ENCODE measurements at places on chromosomes 16 and 17.

DNA sequence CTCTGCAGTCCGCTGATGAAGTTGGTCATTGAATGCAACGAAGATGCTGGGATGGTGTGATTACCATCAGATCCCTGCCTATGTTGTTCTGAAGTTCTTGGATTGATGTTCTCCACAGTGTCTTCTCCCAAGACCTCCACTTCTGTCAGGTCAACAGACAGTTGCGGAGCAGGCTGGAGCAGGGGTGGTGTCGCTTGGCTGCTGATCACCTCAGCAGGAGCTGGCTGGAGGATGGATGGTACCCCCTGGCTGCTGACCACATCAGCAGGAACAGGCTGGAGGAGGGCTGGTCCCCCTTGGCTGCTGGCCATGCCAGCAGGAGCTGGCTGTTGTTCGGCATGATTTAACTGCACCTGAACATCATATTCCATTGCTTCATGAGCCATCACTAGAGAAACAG, 5.6 kb downstream of the RFWD3 start:
- no peak for DNase-seq

DNA sequence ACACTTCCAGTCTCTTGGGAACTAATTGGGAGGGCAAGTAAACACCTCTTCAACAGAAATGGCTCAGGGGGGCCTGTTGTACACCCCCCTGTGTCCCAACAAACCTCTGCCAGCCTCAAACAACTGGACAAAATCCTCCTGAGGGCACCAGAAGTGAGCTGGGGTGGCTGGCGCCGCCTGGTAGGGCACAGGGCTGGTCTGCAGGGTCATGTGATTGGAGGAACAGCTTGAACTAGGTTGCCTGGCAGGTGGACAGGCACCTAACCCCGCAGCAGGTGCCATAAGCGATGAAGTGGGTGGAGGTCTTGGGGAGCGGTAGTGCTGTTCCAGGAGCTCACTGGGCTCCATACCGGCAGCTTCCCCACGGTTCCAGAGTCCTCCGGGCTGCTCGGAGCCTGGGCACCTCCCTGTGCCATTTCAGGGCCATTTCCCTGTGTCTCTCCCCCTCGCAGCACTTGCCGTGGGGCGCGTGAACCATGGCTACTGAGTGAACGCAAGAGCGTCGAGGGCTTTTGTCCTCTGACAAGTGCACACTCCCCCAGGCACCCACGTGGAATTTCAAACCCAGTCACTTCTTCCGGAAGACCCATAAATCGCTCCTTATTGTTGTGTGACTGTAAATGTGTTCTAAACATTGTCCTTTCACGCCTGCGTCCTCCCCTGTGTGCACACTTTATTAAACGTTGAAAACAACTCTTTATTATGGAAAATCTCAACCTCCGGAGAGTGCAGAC, 101.5 kb downstream of the SEC14L1 start:
- no peak for DNase-seq

- no peak for DNase-seq
Observed at GRCh38 chr17:29119265-29119664, 60.9 kb downstream of the MYO18A start.

DNA sequence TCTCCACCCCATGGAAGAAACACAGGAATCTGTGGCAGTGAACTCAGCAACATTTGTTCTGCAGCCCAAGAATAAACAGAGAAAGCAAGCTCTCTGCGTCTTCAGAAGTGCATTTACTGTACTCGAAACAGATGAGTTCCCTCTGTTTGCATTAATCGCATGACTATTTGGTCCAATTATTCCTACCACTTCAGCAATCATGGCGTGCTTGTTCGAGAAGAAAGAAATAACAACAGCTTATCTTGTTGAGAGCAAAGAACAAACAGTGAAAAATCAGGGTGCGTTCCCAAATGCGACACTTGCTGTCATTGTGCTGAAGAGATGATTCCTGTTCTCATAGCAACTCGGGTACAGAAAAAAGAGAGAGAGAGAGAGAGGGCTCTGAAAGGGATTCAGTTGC, 445.3 kb upstream of the MAF start:
- no peak for DNase-seq

DNA sequence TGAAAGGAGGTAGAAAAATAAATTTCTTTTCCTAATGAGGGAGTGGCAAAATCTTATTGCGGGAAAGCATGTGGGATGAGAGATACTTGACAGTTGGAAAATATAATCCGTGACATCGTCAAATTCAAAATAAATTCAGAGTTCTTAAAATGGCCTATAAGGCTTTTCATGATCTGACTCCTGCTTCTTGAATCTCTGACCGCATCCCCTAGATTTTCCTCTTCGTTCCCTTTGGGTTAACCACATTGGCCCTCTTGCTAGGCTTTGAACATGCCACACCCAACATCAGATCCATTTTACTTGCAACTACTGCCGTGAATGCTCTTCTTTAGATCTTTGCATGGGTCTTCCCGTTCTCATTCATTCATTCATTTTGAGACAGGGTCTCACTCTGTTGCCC, 50.1 kb downstream of the NF1 start:
- DNase-seq = no peak

DNA sequence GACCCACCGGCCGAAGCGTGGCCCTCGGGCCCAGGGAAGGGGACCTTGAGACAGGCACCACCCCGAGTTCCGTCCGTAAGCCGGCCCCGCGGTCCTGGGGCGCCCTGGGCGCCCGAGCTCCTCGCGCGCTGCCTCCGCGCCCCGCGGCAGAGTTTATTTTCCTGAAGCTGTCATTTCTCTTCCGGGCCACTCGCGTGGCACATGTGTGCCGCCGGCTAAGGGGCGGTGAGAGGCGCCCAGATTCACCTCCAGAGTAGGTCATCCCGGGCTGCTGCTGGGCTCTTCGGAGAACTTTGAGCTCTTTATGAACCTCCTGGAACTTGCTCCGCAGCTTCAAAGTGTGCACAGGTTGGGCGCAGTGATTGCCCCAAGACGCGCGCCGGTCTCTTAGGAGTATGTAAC, 489 bp downstream of the ZC3H18 start:
- peak; percentile 55 for DNase-seq

DNA sequence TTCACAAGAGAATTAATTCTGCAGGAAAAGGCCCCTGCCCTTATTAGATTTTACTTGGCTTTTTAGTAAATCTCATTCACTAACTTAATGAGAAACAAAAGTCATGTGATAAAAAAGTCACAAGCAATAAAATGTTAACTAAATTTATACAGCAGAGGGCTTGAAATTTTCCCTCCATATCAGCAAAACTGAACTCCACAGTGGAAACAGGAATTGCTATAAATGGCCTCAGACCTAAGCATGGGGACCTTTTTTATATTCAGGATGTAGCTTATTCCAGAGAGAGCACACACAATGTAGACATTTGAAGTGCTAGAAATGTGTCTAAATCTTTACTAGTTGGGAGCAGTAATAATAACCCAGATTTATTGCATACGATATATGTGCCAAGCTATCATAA, 291.5 kb downstream of the C16orf95 start:
- DNase-seq = no peak

- no peak for DNase-seq
Observed at GRCh38 chr17:31548709-31549108, 157.2 kb downstream of the RAB11FIP4 start.

DNA sequence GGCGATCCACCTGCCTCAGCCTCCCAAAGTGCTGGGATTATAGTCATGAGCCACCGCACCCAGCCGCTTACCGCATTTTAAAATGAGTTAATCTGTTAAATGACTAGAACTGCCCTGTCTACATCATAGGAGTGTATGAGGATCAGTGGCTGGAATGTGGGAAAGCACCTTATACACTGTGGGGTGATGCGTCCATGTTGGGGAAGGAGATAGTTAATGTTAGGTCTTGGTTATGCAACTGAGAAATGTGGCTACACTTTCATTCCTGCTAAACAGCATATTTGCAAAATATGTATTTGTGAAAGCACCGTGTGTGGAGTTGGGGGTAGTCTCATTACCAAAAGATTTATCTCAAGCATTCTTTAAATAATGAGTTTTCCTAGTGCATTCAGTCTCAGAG, 107.6 kb downstream of the SPACA3 start:
- DNase-seq = no peak

GRCh38 chr17:58312021-58312630, 16.5 kb downstream of the TSPOAP1 start:
- DNase-seq = peak; percentile 6

DNA sequence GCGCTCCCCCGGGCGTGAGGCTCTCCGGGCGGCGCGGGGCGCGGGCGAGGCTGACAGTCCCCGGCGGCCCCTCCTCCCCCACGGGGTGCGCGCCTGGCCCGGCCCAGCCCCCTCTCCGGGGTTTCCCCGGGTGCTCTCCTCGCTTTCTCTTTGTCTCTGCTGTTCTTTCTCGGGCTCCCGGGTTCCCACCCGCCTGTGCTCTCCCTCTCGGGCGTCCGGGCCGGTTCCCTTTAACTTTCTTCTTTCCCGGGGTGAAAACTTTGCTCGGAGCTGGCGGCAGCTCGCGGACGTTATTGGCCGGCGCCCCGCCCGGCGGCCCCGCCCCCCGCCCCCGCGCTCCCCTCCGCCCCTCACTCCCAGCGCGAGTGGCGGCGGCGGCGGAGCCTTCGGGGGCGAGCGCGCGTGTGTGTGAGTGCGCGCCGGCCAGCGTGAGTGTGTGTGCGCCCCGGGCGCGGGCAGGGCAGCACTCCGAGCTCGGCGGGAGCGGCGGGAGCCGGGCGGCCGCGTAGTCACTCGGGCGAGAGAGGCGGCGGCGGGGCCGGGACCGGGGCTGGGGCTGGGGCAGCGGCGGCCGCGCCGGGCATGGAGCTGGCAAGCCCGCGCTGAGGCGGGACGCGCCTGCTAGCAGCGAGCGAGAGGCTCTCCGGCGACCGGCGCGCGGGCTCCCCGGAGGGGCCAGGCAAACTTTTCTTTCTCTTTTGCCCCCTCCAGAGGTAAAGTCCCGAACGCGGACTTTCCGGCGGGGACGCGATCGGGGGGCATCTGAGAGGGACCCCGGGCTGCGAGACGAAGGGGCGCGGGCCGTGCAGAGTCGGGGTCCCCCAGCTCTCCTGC, at the start of gene NTN1:
Gene NTN1, plus strand, starts transcription at position 353 of the 834 bp plus-strand sequence. CDS start 864 bp downstream, outside the sequence.
- no peak for DNase-seq

- no peak for DNase-seq
Observed at GRCh38 chr17:45257115-45257514, 4.8 kb downstream of the SPATA32 start.

DNA sequence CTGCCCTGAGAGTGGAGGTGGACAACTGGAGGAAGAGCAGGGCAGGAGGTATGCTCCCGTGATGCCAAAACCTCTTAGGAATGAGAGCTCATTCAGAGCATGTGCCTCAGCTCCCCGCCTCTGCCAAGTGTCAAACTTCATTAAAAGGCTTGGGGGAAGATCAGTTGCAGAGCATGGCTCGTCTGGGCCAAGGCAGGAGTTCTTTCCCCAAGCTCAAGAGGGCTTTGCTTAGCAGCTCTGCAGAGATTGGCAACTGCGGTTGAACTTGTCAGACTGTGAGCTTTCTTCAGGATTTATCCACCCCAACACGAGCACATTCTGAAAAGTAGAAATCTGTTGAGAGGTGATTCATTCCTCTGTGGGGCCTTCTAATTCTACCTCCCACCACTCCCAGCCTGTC, 248.1 kb downstream of the HS3ST3A1 start:
- no peak for DNase-seq

- DNase-seq = no peak
Observed at GRCh38 chr17:48609759-48610281, 997 bp downstream of the HOXB7 start.

DNA sequence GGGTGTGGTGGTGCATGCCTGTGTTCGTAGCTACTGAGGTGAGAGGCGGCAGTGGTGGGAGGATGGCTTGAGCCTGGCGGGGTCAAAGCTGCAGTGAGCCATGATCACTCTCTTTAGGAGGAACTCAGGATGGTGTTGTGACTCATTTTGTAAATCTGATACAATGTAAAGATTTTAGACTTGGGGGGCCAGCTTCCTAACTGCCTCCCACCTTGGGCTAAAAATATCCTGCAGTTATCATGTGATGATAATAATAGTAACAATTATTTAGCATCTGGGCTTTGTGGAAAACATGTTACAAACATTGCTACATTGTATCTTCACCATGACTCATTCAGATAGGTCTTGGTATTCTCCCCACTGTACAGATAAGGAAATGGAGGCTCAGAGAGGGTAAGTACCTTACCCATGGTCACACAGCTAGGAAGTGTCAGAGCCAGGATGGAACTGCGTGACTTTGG, 7.4 kb downstream of the CTNS start:
- no peak for DNase-seq

GRCh38 chr16:27439271-27440018, 37.5 kb downstream of the IL21R start:
- DNase-seq = no peak

DNA sequence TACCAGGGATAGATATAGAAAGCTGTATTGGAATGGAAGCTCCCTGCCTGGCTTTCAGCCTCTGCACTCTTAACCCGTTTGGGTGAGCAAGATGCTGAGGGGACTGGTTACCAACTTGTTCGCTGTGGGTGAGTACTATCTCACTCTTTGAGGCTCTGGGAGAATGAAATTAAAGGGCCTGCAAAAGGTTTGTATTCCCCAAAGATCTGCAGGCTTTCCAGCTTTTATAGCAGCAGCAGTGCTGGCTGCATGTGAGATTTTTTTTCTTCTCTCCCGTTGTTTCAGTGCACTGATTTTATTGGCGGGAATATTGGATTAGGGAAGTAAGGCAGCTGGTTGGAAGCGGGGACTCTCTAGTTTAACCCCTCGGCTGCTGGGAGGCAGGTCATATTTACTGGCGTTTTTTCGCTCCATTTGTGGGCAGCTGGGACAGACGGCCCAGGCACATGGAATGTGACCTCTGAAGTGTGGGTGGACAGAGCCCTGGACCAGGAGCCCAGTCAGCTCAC, 30.9 kb downstream of the C17orf75 start:
- no peak for DNase-seq

- no peak for DNase-seq
Observed at GRCh38 chr16:9844361-9844760, 337.9 kb downstream of the GRIN2A start.

GRCh38 chr17:76870377-76870714, 2.1 kb downstream of the MGAT5B start:
- DNase-seq = no peak

- DNase-seq = no peak
Observed at GRCh38 chr16:67151431-67152097, 766 bp upstream of the B3GNT9 start.

GRCh38 chr17:149231-149630, 11.9 kb downstream of the SCGB1C2 start:
- peak; percentile 11 for DNase-seq

DNA sequence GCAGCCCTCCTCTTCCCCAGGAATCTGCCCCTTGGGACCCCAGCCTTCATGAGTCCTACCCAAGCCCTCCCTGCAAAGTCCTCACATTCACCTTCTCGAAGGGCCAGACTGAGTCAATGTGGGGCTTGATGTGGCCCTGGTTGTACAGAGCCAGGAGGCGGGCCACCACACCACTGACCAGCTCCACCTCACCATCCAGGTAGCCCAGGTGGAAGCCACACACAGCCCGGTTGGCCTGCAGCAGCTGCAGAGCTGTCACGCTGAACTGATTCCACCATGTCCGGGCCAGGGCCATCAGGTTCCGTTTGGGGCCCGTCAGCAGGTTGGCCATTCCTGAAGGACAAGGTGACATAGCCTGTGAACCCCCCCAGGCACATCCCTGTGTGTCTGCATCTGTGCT, 6.0 kb downstream of the VAT1 start:
- DNase-seq = no peak

- DNase-seq = no peak
Observed at GRCh38 chr17:71115669-71115972, 946.3 kb downstream of the KCNJ2 start.

- peak; percentile 9 for DNase-seq
Observed at GRCh38 chr17:49198211-49198610, 12.2 kb downstream of the GNGT2 start.

GRCh38 chr17:57288040-57288772, 31.9 kb downstream of the MSI2 start:
- DNase-seq = no peak

GRCh38 chr17:18260332-18261145, at the start of gene MIEF2:
Gene MIEF2, plus strand, starts transcription at chr17:18260662. Its CDS starts 2,059 bp downstream, at chr17:18262721.
- DNase-seq = peak; percentile 98

GRCh38 chr16:79360267-79360666, 240.3 kb downstream of the MAF start:
- DNase-seq = no peak

Data from Peyer's patch (tissue), 4 donors.